ENCODE measurements at places on chromosomes 7 and 10.
A peak's percentile ranks its signal among the peaks of the same experiment; 100 is the strongest.

DNA sequence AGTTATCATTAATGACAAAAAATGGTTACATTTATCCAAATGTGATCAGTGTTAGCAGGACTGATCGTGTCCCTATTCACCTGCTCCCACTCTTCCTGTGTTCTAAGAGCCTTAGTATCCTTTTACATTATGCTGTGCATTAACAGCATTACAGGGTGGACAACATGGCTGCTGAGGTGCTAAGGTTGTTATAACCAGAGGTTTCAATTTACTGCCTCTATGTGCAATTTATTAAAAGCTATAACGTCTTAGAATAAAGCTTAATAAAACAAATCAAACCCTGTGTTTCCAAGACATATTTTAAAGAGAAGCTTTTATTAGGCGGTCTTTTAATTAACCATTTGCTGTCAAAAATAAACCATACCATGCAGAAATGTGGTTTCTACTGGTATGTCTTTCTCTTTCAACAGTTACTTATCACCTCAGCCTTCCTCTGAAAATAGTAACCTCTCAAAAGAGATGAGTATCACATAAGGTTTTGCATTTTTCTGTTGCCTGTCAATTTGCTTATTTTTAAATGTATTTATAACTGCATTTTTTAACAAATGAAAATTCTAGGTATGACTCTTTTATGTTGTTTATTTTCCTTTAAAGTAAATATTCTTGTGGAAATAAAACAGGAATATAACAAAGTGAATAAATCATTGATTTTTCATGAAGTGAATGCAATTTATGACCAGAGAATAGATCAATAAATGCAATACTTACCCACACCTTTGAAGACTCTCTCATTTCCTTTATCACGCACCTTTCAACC, 849.8 kb upstream of the SORCS1 start:
- no peak for DNase-seq

DNA sequence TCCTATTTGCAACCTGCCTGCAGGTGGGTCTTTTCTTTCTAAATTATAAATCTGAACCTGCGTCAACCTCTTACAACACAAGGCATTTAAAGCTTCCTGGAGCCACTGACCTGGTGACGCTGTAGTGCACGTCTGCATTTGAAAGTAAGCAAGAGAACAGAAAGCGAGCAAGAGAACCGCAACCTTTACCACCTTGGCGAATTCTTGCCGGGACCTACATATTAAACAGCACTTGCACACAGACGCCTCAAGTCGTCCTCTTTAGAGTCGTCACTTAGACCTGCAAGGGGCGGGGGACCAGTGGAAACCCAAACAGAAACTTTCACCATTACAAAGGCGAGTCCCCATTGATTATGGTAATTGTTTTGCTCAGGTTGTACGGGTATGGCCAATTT, 9.5 kb downstream of the GLI3 start:
- DNase-seq: no peak

DNA sequence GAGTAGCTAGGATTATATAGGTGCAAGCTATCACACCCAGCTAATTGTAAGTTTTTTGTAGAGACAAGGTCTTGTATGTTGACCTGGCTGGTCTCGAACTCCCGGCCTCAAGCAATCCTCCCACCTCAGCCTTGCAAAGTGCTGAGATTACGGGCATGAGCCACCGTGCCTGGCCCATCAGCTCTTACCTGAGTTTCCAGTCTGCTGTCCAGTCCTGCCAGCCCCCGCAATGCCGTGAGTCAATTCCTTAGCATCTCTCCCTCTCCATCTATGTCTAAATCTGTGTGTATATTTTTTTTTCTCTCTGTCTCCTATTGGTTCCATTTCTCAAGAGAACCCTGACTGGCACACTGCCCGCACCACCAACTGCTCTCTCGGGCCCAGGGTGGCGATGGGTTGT, 127.6 kb downstream of the ACTR3B start:
- DNase-seq: no peak

DNA sequence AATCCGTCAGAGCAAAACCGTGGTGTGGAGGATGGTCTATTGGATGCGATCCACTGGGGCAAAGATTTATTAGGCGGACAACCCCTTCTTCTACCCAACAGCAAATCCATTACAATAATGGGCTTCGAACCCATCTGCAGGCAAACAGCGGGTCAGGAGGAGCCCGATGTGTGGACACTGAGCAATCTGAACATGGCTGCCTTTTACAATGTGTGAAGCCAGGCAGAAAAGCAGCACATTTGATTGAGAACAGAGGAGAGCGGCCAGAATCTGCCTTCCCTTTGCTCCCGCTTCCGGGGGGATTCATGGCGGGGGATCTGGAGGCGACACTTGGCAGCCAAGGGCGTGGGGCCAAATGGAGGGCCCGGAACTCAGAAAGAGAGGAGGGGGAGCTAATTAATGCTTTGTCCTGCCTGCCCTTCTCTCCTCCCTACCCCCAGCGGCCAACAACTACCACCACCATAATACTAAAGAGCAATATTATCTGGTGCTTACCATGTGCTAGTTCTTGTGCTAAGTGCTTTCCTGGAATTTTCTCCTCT, 133.0 kb downstream of the EMX2 start:
- no peak for DNase-seq

DNA sequence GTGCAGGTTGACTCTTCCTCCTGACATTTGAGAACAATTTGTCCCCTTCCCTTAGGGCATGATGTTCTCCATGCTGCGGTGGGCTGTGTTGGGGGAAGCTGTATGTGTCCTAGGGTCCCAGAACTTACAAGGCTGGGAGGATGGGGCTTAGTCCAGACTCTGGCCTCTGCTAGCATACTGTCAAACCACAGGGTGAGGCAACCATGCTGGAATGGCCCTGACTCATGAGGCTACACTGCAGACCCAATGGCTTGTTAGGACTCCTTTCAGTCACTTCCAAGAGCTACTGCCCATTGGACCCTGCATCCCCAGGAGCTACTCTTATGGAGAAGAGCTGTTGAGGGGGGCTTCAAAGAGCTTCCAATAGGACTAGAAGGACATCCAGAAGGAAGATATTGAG, 20.1 kb upstream of the FAM170B start:
- DNase-seq: no peak

- DNase-seq: no peak
Observed at GRCh38 chr10:78038105-78038504, 4.4 kb downstream of the RPS24 start.

DNA sequence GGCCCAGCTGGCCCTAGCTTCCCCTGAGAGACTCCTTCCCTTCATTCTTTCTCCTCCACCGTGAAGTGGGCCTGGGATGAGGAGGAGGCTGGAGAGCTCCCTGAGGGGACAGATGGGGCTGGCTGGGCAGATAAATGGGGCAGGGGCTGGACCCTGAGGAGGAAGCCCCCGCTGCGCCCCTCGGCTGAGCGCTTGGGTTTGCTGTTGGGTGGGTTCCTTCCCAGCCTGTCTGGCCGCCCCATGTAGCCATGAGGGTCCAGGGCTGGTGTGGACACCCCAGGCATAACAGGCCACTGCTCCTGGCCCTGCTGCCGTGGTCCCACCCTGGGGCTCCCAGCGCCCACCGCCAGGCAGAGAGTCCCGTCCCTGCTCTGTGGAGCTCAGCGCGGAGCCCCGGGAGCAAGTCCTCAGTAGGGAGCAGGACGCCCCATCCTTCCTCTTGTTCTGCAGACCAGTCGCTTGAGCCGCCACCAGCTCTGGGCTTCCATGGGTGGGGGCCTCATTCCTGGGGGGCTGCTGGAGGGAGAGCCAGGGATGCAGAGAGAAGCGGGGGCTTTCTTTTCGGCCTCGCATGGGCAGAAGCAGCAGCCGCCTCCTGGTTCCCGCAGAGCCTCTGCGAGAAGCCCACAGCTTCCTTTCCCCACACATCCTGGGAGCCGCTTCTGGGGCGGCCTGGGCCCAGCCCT, 266.4 kb upstream of the TCERG1L start:
- no peak for DNase-seq

DNA sequence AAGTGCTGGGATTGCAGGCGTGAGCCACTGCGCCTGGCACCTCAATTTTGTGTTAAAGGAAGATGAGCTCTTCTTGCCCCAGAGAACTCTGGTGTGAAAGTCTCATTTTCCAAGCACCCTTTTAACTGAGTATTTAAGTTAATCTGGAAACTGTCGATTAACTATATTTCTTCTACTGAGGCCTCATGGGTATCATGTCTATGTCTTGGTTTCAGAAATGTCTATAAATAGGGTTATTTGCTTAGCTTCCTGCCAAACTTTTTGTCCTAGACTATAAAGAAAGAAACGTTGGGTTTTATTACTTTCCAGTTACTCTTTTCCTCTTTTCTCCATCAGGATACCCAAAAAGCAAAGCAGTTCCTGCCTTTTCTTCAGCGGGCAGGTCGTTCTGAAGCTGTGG, 102.4 kb downstream of the LRRC4 start:
- no peak for DNase-seq

DNA sequence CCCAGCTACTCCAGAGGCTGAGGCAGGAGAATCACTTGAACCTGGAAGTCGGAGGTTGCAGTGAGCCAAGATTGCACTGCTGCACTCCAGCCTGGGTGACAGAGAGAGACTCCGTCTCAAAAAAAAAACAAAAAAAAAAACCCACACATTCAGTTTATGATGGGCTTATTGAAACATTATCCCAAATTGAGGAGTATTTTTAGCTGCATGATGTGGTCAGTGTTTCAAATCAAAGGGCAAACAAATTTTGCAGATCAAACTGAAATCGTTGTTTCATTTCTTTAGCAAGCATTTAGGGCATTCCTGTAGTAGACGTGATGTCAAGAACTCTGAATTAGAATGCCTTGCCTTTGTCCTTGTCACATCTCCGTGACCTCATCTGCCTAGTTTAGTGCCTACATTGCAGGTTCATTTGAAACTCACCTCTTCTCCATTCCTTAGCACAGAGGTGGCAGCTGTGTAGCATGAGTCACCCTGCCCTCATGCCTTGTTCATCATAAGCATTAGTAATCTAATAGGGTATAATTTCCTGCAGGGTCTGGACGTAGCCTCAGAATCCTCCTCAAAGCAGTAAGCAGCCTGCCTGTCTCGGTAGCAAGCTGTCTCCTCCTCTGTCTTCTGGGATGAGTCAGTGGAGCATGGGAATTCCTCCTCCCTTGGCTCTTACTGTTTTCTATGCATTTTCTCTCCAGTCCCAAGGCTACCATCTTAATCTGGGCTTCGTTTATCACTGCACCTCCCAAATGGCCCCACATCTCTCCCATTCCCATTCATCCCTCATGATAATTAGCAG, 73.8 kb downstream of the CUL1 start:
- DNase-seq: peak; percentile 71

- DNase-seq: no peak
Observed at GRCh38 chr7:3688071-3688470, 387.0 kb downstream of the SDK1 start.

DNA sequence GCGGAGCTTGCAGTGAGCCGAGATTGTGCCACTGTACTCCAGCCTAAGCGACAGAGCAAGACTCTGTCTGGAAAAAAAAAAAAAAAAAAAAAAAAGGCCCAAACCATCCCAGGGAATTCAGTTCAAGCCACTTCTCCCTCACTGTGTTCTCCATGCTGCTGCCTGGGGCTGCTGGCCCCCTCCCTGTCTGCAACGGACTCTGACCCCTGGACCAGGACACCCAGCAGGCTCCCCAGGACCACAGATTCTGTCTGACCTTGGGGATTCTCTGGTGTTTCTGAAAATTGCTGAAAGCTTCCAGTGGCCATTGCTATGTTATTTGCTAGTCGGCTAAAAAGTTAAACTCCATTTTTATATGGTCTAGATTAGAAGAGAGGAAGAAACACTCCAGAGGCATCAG, 261.7 kb upstream of the C7orf33 start:
- DNase-seq: no peak

- no peak for DNase-seq
Observed at GRCh38 chr7:25002786-25003185, 22.8 kb upstream of the OSBPL3 start.

DNA sequence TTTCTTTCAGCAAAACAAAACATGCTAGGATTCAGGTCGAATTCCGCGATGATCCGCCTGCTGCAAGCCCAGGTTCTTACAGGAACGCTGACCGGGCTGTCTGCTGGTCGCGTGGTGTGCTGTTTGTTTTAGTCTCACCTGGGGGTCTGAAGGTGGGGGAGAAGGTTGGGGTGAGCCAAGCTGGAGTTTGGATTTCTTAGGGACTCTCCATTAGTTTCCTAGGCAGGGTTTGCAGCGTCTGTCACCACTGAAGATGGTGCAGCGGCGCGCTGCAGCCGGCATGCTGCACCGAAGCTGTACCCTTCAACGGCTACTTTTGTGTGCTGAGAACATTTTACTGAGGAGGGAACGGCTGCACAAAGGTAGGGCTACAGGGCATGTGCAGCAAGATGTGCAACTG, 48.7 kb downstream of the GCC1 start:
- no peak for DNase-seq

DNA sequence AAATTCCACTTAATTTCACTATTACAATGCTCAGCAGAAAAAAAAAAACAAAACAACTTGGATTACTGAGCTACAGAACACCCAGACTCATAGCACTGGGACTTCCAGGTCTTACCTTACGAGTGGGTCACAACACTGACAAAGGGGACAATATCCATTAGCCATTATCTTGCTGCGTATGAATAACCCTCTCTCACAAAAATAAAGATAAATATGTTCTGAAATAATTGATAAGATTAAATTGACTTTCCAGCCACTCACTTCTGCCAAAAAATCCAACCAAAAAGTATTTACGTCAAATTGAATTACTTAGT, 128.7 kb downstream of the PKD1L1 start:
- DNase-seq: no peak
